ENCODE measurements at places on chromosomes 13 and 19.
A peak's percentile ranks its signal among the peaks of the same experiment; 100 is the strongest.

DNA sequence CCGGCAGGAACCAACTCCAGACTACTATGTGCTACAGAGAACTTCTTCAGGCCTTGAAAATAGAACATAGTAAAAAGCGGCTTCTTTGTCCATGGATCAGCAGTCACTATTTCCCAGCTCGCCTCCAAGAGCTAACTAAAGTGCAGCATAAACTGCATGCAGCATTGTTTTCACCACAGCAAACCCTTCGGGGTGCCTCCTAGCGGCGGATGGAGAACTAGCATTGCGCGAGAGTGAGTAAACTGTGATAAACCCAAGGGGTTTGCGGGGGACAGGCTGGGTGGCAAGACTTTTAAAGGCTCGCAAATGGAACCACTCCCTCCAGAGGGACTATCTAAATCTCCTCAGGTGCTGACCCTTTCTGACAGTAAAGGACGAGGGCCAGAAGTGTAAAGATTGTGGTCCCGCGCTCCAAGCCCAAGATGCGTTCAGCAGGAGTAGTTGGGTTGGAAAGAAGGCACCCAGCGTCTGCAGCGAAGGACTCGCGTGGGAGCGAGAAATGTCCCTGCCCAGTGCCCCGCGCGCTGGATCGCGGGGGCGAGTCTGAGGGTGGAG, 21.5 kb upstream of the SGCG start:
- DNase-seq = peak; percentile 53

DNA sequence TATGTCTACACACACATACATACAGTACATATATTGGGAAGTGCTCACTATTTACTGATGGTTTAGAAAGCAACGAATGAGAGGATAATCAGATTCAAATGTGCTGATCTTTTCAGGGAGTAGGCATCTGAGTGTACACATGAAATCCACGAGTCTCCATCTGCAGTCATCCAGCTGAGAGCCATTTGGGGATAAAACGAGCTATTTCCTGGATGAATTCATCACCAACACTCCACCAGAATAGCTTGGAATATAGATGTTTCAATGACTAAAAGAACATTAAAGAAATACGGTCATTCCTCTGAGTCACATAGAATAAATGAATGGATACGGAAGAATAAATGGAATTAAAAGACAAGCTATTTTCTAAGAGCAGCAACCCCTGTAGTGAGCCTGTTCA, 721.6 kb upstream of the ARGLU1 start:
- DNase-seq = no peak

- DNase-seq = no peak
Measured at GRCh38 chr19:2883686-2884439, 16.7 kb downstream of the ZNF556 start.

GRCh38 chr19:3094601-3095440, 659 bp downstream of the GNA11 start:
- DNase-seq = peak; percentile 27

GRCh38 chr13:99665711-99666110, 164.4 kb downstream of the TM9SF2 start:
- DNase-seq = no peak

- peak; percentile 71 for DNase-seq
Measured at GRCh38 chr13:65943024-65943423, 1287.1 kb downstream of the PCDH9 start.

- peak; percentile 79 for DNase-seq
Measured at GRCh38 chr19:20423381-20424197, 142.0 kb downstream of the ZNF737 start.

- no peak for DNase-seq
Measured at GRCh38 chr13:101978552-101979315, 423.1 kb downstream of the FGF14 start.

GRCh38 chr13:95411428-95412040, 110.3 kb upstream of the ABCC4 start:
- peak; percentile 39 for DNase-seq

GRCh38 chr19:5948752-5949564, 29.0 kb downstream of the RANBP3 start:
- no peak for DNase-seq

DNA sequence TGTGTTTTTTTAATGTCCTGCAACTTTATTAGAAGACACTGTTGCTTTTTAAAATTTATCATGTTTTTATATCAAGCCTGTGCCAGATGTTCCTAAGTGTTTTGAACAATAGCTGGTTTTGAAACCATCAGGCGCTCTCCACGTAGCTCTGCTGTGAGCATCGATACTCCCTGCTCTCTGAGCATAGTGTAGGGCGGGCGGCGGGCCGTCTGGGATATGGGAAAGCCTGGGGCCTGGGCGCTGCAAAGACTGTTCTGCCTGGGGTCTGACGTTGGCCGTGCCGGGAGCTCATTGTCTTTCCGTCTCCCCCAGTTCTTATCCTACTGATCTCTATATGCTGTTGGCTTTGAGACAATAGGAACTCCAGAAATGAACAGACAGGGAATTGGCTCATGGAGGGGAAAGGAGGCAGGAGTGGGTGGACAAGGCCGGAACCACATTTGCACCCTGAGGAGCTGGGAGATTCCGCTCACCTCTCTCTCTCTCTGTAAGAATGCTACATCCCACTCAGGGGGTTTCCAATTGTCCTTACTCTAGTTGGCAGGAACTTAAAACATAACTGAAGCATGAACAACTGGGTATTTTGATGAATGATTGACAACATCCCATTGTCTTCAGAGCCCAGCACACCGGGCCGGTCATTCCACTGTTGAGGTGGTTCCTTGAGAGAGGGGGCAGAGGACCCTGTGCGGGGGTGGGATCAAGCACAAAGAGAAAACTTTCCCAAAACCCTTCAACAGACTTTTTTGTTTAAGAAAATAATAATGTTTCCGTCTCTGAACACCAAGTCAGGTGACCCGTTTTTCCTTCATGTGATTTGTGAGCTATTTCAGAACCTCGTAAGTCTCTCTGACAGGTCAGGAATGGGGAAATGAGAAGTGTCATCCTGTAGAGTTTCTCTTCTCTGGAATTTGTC, 64.7 kb downstream of the COL4A2 start:
- DNase-seq = peak; percentile 48

- DNase-seq = peak; percentile 78
Measured at GRCh38 chr13:74889321-74889720, 592.6 kb downstream of the TBC1D4 start.

Measured in cardiac fibroblast (primary cell).